Activated CD8-positive, alpha-beta memory T cell treated with anti-CD3 and anti-CD28 coated beads, Interleukin-2, amount 50 U/mL, for 4 hours (primary cell): ENCODE measurements at places on chromosomes 7 and 10.

GRCh38 chr10:69612760-69613159 is 17.3 kb upstream of the FAM241B start:
- DNase-seq: no peak

DNA sequence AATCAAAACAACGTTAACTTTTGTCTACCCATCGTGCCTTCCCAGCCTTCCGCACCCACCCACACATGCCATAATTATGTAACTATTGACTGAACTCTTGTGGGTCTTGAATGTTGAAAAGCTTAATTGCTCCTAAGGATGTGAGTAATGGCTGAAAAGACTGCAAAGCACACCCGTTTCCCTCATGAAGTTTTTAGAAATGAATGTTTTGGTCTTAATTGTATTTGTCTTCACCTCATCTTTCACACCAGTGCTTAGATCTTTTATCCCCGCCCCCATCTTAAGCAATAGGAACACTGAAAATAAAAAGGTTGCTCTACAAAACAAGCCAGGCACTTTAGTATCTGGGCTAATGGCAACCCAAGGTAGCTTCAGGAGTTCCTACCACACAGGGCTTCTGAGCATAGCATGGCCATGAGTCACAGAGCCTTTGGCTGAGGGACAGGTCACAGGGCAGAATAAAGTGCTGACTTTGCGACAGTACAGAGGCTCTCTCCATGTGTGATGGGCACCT is 690.5 kb downstream of the PARD3 start:
- no peak for DNase-seq

GRCh38 chr10:60304829-60305379 is 84.8 kb downstream of the ANK3 start:
- no peak for DNase-seq

DNA sequence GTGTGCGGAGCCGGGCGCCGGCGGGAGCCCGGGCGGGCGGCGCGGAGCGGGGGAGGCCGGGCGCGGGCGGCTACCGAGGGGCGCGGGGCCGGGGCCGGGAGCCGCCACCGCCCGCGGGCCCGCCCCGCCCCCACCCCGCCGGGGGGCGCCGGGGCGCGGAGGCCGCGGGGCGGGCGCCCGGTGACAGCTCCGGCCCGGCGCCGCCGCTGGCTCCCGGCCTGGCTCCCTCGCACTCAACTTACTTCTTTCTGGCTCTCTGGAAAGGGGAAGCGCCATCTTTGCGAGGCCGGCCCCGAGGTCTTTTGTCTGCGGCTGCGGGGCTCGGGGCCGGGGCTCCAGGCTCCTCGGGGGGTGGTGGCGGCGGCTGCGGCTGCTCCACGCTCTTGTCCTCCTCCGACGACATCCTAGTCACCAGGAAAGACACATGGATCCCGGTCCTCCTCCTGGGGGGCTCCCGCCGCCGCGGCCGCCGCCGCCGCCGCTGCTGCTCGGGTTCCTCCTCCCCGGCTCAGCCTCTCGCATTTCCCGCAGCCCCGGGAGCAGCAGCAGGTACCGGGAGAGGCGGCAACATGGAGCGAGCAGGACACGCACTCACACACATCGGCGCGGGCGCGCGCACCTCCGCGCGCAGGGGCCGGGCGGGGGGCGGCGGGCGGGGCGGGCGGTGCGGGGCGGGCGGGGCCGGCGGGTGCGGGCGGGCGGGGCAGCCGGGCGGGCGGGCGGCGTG is at the start of gene KMT2C:
TSS of gene KMT2C (minus strand) at position 620 of the 727 bp plus-strand sequence. CDS start at position 403, 217 bp downstream.
- peak; percentile 53 for DNase-seq

DNA sequence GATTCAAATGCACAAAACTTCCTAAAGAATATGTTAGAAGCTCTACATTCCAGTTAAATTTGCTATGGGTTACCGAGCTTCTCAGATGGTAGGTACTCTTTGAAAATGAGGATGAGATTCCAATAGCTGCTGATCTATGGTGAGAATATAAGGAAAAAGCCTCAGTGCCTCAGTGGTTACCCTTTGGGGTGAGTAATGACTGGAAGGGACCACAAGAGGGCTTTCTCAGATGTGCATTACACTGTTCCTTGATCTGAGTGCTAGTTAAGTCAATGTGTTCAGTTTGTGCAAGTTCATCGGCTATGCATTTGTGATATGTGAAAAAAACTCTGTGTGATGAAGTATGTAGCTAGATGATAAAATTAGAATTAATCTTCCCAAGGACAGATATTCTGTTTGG is 3.5 kb downstream of the NRCAM start:
- DNase-seq: no peak

- no peak for DNase-seq
These were observed 227.8 kb upstream of the GRB10 start for GRCh38 chr7:51010534-51010933.

- peak; percentile 25 for DNase-seq
These were observed 9.9 kb downstream of the ZNF365 start for GRCh38 chr10:62384057-62384446.

GRCh38 chr7:92768501-92769393 is 67.6 kb downstream of the CDK6 start:
- no peak for DNase-seq

DNA sequence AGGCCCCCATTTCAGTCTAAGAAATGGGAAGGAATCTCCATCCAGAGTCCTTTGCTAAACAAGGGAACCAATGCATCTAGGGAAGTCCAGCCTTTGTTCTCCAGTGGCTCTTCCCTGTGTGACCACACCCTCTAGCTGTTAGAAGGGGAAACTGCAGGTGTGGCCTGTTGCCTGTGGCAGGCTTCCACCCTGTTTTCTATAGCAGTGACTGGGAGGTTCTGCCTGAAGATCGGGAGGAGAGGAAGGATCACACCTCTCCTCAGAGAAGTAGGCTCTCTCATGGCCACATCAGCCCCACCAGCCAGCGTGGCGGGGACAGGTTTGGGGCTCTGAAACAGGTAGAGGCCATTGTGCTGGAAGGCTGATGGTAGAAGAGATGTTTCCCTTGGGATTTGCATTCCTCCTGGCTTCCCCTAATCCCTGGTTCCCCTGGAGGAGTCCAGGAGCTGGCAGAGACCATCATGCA is 47.7 kb upstream of the TRIM8 start:
- DNase-seq: no peak
